ENCODE measurements at places on chromosomes 3 and 15.

DNA sequence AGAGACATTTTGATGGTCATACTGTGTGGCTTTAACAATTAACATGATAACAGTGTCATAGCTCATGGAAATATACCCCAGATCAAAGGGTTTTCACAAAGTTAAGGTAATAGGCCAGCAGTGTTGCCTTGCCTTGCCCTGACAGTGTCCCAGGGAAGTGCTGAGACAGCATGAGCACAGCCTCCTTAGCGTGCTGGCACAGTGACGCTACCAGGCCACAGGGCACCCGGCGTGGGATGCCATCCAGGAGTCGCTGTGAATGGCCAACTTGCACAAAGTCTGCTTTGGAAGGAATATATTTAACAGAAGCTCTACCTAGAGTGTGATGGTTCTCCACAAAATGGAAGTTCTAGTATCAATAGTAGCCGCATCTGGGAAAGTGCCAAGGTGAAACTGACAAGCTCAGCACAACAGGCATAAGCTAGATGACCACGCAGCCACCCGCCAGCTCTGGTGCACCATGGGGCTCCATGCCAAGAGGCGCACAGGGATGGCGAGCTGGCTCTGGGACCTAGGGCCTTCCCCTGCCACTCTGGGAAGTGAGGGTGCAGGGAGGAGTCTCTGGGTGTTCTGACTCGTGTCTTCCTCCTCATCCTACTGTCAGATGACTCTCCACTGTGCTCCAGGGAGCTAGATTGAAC is 86.2 kb downstream of the GABRB3 start:
- DNase-seq, result no peak

DNA sequence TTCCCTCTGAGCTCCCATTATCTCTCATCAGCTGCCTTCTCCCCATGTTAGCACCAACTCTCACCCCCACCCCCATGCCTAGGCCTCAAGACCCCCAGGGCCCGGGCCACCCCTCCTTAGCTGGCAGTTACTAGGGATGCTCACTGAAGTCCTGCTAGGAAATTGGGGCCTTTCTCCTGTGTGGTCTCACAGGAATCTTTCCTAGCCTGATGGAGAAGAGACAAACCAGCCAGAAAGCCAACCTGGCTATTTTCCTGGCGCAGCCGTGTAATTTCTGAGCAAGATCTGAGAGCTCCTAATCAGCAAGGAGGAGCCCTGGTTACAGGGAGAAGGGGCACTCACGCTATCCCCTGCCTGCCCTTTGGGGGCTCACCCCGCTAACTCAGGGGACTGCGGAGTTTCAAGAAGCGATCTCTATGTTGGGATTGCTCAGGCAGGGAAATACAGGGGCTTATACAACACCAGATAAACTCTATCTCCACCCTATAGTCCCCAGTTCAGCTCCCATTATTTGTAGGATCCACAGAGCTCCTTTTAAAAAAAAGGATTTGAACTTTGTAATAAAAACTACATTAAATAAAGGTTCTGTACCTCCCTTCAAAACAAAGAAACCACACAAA is 25.2 kb downstream of the NR2F2 start:
- no peak for DNase-seq

- DNase-seq, result no peak
Measured at GRCh38 chr15:45641999-45642932, 7.4 kb downstream of the SQOR start.

DNA sequence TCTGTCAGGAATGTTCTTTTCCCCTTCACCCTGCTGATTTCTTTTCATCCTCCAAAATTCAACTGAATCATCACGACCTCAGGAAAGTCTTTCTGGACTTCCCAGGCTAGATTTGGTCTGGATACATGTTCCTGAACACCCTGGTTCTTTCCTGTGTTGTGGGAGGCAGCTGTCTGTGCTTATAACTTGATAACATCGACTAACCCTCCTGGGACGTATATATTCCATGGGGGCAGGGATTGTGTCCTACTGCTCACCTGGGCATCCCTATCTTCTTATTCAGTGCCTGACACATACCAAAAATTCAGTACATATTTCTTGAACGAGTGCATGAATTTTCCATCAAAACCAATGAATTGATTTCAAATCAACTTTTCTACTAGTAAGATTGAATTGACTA is 47.6 kb upstream of the MEF2A start:
- no peak for DNase-seq

Measured in CD4-positive, alpha-beta T cell treated with Interleukin-12 subunit alpha and Interleukin-12 subunit beta, for 1 hour (primary cell).